ENCODE measurements at places on chromosomes 6 and 20.

- DNase-seq, result no peak
Observed at GRCh38 chr20:50093240-50093639, 19.7 kb downstream of the UBE2V1 start.

GRCh38 chr6:154890874-154891273 lies 104.2 kb upstream of the TIAM2 start:
- DNase-seq, result no peak

DNA sequence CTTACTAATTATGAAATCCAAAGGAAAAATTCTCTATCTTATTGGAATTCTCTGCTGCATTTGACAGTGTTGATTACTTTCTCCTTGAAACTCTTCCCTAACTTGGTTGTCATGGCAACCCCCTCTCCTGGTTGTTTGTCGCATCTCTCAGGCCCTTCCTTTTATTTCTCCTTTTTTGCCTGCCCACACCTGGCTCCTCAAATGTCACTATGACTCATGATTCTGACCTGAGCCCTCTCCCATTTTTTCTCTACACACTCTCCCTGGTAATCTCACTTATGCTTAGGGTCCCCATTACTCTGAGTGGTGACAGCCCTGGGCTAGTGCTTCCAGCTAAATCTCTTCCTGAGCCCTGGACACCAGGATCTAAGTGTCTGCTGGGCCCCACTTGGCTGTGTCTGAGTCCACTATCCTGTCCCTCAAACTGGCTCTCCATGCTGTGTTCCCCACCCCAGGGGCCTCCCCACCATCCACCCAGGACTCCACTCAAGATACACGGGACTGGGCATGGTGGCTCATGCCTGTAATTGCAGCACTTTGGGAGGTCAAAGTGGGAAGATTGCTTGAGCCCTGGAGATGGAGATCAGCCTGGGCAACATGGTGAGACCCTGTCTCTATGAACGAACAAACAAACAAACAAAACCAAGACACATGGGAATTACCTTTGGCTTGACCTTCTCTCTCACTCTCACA lies 16.5 kb upstream of the NNAT start:
- no peak for DNase-seq

DNA sequence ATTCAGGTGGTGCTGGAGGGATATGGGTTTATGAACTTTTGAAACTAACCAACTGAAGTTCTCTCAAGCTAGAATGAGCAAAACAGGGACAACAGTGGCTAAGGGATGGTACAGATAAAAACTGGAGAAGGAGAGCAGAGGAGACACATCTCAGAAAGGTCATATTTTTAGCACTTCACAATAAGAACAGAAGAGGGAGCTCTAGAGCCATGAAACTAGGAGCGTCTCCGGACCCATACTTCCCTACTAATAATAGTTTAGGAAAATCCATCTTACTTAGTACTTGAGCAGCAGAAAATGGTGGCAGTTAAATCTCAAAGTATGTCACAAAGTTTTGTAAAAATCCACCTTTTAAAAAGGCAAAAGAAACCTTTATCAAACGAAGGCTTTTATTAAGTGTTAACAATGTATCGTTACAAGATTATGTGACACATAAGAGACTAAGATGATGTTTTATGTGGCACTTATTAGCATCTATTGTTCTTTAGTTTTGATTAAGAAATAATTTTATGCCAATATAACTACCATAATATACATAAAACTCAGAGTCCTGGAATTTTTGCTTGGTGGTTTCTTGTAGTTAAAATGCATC lies 278.6 kb downstream of the TBC1D32 start:
- DNase-seq, result peak; percentile 34

DNA sequence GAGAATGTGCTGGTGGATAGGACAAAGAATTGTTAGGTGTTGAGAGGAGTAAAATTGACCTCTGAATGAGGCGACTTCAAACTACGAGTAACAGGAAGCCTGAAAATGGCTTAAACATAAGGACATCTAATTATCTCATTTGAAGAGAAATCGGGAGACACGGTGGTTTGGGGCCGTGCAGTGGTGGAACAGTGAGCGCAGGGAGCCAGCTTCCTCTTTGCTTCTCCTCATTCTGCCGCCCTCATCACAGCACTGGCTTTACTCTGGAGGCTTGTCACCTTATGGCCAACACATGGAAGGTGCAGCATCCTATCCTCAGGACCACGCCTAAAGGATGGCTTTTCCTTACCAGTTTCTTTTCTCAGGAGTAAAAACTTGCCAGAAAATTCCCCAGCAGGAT lies 114.3 kb downstream of the B3GAT2 start:
- DNase-seq, result no peak

DNA sequence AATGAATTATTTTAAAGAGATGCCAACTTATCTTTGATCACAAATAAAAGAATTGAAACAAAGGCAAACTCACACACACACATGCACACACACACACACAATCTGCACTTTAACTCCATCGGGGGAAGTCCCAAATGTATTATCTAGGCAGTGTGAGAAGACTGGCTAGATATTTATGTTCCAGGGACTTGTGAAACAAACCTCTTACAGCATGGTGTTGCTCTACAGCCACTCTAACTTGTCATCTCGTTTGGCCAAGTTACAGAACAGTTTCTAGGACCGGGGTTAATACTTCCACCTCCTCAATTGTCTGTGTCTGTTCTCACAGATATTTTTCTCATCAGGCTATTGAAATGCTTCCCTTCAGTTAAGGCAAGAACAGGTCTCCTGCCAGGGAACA lies 855.0 kb downstream of the EPHA7 start:
- no peak for DNase-seq

- no peak for DNase-seq
Observed at GRCh38 chr6:66568271-66568670, 861.2 kb upstream of the EYS start.

GRCh38 chr6:30162265-30163089 lies 869 bp upstream of the TRIM15 start:
- DNase-seq, result no peak

DNA sequence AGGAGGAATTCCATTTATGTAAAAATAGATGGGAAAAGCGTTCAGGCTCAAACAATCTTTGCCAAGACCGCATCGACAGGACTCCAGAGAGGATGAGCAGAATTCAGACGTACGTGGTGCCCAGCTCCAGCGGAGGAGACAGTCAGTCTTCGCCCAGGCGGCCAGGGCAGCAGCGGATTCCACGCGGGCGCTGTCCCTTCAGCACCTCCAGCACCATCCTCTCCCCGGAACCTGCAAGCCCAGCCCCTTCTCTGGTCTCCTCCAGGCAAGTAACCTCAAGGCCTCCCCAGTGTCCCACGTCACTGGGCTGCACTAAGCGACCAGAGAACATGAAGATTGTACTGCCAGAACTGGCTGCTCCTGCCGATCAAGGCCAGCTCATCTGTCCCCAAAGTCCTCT lies 2.8 kb upstream of the KCNQ2 start:
- no peak for DNase-seq

GRCh38 chr20:40869218-40870147 lies 159.1 kb upstream of the TOP1 start:
- DNase-seq, result no peak

DNA sequence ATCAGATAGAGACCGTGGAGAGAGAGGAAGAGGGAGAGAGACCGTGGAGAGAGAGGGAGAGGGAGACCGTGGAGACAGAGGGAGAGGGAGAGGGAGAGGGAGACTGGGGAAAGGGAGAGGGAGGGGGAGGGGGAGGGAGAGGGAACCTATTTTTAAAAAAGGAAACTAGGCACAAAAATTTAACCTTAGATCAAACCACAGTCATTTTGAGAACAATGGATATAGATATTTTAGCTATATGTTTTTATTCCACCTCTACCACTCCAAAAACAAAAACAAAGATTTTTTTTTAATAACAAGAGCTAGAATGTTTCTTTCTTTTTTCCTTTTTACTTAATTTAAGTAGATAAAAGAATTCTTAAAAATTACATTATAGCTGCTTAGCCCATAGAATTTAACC lies 65.1 kb upstream of the SCGN start:
- no peak for DNase-seq

DNA sequence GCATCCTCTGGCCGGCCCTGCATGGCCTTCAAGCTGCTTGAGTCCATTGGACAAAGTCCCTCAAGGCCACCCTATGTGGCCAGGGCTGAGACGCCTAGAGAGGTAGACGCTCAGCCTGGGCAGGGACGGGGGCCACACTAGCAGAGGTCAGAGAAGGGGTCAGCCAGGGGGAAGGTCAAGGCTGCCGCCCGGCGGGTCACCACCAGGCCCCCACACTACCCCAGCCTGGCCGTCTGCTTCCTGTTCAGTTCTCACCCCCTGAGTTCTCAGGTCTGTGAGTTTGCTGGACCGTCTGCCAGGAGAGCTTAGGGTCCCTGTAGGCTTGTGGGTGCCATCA lies 37.3 kb downstream of the NTSR1 start:
- DNase-seq, result no peak

GRCh38 chr20:40630099-40630498 lies 58.9 kb downstream of the MAFB start:
- no peak for DNase-seq

DNA sequence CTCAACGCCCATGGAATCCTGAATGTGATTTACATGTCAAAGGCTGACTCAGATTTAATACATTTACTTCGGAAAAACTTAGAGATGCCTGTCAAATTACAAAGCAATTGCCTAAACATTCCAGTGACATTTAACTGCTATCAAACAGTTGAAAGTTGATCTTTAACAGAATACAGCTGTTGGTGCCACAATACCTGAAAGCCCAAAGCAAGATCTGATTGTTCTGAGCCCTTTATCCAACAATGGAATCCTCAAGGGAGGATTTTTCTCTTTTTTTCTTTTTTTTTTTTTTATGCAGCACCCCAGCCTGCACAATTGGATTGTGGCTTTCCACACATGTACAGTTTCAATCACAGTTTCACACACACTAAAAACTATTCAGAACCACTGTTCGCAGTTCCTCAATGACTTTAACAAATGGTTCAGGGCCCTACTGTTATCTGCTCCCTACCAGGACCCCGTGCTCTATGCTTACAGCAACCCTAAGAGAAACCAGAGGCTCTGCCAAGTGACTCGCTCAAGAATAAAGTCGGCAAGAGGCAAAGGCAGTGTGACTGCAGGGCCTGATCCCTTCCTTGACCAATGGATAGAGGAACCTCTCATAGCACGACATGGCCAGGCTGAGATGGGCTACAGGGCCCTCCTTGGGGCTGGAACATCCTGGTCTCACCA lies 33.3 kb downstream of the EPB41L2 start:
- no peak for DNase-seq
